ENCODE measurements at places on chromosomes 7 and 10.

- DNase-seq, result no peak
Measured at GRCh38 chr10:116316503-116316902, 7.7 kb upstream of the CCDC172 start.

DNA sequence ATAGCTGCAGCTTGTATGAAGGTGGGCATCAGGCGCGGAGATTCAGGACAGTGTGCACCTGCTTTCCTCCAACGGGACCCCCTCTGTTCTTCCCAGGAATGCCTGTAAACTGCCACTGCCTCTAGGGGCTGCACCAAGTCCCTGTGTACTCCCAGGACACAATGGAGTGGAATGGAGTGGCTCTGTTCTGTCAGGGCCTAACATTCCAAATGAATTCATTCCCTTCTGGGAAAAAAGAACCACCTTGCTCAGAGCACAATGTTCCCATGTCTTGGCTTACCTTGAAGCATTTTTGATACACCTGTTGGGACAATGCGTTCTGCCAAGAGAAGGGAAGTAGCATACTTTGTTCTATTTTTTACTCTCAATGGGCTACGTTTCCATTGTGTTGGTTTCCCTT, 339.4 kb downstream of the FRMD4A start:
- DNase-seq, result no peak

GRCh38 chr7:55903985-55904759, 16.9 kb downstream of the ZNF713 start:
- DNase-seq, result no peak

DNA sequence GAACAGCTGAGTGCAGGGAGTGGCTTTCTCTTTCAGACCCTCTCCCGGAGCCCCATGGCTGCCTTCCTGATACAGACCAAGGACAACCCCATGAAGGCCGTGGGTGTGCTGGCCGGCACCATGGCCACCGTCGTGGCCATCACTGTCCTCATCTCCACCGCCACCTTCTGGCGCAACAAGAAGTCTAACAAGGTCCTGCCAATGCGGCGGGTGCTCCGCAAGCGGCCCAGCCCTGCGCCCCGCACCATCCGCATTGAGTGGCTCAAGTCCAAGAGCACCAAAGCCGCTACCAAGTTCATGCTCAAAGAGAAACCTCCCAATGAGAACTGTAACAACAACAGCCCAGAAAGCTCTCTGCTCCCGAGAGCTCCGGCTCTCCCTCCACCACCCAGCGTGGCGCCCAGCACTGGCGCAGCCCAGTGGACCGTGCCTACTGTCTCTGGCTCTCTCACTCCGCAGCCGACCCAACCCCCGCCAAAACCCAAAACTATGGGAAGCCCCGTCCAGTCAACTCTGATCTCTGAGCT, 11.2 kb downstream of the LRIT2 start:
- no peak for DNase-seq

GRCh38 chr7:101913851-101914250, 96.4 kb downstream of the CUX1 start:
- DNase-seq, result no peak

DNA sequence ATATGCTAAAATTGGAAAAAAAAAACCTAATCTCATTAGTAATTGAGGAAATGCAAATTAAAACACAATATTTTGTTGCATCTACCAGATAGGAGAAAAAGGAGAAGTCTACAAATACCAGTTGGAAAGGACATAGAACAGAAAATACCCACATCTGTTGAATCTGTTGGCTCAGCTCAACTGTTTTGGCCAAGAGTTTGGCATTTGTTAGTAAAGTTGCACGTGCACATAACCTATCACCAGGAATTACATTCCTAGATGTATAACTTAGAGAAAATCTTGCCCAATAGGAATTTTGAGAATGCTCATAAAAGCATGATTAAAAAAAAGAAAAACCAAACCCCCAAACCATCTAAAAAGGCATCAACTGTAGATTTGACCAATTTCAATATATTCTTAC, 282.1 kb upstream of the BMPER start:
- no peak for DNase-seq

- DNase-seq, result no peak
Measured at GRCh38 chr10:49502358-49502757, 36.6 kb downstream of the ERCC6 start.

Data from stimulated activated CD4-positive, alpha-beta T cell treated with anti-CD3 and anti-CD28 coated beads, Interleukin-1b, Interleukin-23, amount 100 ng/mL, for 1 hour (primary cell).